Activated CD4-positive, alpha-beta T cell treated with anti-CD3 and anti-CD28 coated beads, Interleukin-2, amount 10 ng/mL, durations not matched to agents 24 days and 14 days (primary cell): ENCODE measurements at places on chromosomes 3 and 15.
A peak's percentile ranks its signal among the peaks of the same experiment; 100 is the strongest.

GRCh38 chr3:152402695-152403451 lies 134.1 kb downstream of the MBNL1 start:
- DNase-seq, result no peak

GRCh38 chr3:164864454-164864853 lies 213.8 kb downstream of the SI start:
- no peak for DNase-seq

DNA sequence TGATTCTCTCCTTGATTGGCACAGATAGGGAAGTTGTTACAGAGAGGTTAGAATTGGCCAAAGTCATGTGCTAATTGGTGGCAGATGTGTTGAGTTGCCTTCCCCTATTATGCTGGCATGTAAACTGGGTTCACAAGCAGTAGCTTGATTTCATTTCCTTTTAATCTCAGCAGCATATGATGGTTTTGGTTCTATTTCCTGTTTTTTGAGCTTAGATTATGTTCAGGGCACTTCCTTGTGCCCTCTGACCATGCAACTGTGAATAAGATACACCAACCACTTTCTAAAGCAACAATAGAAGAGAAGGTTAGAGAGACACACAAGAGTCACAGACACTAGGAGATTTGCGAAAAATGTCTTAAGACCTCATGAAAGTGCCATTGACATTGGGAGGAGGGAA lies 16.5 kb downstream of the HPS3 start:
- no peak for DNase-seq

GRCh38 chr3:27596334-27596841 lies 112.2 kb upstream of the SLC4A7 start:
- DNase-seq, result no peak

DNA sequence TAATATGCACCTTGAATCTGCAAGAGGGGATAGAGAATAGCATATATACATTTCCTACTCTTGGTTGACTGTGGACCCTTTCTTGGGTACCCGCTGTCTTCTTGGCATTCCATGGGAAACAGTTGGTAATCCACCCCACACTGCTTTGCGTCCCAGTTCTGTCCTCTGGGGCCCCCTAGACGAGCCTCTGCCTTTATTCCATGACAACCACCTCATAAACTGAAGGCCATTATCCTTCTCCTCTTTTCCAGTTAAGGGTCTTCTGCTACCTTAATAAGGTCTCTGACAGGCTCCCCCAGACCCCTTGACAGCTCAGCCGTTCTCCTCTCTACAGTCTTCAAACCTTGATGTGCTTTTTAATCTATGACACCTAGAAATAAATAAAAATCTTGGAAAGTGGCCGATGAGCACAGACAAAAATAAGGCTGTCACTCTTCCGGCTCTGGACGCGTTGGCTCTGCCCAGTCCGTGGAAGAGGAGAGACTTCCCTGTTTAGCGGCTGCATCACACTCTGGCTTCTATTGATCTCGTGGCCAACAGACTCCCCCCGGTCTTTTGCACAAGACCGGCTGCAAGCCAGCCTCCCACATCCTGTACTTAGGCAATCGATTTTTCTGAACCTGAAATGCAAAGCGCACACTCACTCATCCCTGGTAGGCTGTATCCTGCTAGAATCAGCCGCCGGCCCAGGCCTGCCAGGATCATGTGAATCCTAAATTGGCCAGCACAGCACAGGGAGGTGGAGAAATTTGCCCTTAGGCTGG lies 251.0 kb upstream of the TLE3 start:
- no peak for DNase-seq

DNA sequence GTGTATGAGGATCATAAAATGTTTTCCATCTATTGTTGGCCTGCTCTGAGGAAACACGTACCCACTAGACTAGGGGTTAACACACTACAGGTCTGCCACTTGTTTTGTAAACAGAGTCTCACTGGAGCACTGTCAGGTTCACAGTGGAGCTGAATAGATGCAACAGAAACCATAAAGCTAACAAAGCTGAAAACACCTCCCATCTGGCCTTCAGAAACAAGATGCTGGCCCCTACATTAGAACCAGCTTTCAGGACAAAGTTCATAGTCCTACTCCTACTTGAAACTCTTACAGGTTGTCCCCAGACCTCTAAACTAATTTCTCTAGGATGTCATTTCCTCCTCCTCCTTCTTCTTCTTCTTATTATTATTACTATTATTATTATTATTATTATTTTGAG lies 42.3 kb downstream of the SNX4 start:
- peak; percentile 35 for DNase-seq

DNA sequence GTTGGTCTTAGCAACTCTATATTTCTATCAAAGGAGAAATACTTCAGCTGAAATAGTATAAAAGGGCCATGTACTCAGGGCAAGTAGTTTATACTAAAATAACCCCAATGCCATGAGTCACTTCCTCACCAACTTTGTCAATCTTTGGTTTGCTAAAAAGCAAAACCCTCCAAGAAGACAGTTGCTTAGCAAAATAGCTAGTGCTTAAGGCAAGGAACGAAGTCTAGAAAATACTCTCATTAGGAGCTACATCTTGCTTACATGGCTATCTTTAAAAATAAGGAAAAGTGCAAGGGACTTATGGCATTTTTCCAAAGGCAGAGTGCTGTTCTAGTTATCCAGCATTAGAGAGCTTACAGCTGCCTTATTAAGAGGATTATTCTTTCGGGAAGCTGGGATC lies 28.4 kb downstream of the P3H2 start:
- DNase-seq, result no peak

GRCh38 chr3:67653425-67654098 lies 850 bp downstream of the SUCLG2 start:
- DNase-seq, result no peak

GRCh38 chr3:152278756-152279427 lies 10.2 kb downstream of the MBNL1 start:
- DNase-seq, result peak; percentile 56

DNA sequence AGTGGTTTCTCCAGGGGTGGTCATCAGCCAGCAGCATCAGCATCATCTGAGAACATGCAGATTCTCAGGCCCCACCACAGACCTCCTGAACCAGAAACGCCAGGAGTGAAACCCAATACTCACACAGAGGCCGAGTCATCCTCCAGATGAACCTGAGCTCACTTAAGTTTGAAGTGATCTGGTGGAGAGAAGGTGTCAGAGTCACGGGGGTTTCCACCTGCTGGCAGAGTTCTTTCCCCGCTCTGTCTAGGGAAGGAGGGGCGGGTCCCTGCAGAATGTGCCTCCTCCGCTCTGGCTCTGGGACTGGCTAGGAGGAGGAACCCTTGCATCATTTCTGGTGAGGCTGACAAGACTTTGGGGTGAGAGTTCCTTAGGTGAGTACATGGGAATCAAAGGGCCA lies 13.3 kb upstream of the KIF23 start:
- DNase-seq, result no peak

GRCh38 chr3:45673273-45673672 lies 15.9 kb upstream of the SACM1L start:
- DNase-seq, result no peak

- no peak for DNase-seq
Measured at GRCh38 chr3:173849489-173849888, 451.9 kb downstream of the NLGN1 start.

GRCh38 chr15:29666241-29666640 lies 156.0 kb downstream of the TJP1 start:
- no peak for DNase-seq

DNA sequence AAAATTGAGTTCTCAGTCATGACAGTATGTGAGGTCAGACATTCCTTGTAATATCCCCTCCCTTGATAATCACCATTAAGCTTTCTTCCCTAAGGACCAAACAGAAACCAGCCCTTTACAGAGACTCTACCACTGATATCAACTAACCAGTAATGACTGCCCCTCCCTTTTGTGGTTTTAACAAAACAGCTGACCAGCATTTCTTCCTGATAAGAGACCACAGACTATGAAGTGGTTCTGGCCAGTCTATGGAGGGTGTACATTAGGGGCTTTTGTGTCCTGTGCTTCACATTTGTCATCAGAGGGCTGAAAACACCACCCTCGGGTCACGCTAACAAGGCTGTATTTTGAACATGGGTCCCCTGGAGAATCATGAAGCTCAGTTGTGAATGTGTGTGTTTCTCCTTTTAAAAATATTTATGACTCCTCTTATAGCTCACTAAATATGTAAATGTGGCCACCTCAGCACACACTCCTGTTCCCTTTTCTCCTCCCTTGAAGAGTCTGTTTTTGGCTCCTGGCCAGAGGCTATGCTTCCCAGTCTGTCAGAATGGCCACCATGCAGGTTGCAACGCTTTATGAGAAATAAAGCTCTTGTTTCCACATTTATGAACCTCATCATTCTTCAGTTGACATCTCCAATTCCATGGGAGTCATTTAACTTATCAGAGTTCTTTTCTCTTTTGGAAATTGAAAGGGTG lies 239.3 kb downstream of the CPNE4 start:
- DNase-seq, result no peak

DNA sequence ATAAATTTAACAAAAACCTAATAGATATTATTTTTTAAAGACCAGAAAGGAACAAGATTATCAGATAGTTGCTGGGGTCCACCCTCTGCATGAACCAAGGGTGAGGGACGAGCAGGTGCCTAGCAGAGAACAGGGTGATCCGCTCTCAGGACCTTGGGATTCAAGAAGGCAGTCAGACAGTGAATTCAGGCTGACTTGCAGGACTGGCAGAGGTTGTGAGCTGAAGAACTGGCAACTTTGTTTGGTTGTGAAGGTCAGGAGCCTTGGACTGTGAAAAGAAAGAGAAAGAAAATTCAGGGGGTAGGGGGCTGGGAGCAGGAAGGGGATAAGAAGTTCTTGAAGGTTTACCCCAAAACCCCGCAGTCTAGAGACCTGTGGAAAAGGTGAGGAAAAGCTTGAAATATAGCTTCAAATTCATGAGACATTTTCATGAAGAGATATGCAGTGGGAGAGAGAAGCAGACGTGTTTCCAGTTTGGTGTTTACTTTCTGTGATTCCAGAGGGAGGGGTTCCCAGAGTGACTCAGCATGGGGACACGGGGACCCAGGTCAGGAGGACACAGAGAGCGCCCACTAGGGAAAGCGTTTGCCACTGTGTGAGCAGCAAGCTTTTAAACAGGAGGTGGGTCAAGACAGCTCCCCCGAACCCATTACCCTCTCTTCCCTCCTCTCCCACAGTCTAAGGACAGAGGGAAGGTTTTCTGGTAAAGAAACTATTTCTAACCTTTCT lies 217.2 kb upstream of the UMPS start:
- no peak for DNase-seq

DNA sequence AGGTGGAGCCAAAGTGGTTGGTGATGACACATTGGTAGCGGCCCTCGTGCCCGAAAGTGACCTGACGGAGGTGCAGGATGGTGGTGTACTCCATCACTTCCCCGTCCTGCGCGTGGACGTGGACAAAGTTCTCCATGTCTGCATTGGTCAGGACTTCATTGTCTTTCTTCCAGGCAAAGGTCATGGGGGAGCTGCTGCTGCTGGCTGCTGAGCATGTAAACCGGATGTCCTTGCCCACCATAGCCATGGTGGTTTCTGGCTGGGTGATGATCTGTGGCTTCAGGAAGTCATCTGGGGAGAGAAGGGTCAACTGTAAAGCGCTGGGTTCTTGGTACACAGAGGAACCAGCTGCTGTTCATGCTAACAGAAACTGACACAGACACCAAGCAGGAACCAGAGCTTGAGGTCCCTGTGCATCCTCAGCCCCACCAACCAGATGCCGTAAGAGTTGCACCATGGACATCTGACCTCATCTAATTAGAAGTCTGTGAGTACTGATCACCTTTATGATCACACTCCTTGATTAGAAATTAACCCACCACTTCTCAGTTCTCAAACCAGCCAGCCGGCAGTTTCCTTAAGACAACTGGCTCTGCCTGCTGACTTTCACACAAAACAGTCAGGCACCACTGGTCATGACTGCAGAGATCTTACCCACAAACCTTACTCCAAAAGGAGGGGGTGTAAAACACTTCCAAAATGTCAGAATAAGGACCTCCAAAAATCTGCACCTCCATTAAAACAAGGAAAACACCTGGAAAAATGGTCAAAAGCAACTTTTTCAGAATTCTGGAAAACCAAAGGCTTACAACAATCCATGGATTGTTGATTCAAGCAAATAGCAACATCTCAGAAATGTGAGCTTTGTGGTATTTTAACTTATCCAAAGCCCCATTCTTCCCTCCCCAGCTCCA lies 114.6 kb downstream of the LRIG1 start:
- DNase-seq, result no peak

GRCh38 chr15:32859251-32859650 lies 141.4 kb downstream of the GREM1 start:
- DNase-seq, result no peak

DNA sequence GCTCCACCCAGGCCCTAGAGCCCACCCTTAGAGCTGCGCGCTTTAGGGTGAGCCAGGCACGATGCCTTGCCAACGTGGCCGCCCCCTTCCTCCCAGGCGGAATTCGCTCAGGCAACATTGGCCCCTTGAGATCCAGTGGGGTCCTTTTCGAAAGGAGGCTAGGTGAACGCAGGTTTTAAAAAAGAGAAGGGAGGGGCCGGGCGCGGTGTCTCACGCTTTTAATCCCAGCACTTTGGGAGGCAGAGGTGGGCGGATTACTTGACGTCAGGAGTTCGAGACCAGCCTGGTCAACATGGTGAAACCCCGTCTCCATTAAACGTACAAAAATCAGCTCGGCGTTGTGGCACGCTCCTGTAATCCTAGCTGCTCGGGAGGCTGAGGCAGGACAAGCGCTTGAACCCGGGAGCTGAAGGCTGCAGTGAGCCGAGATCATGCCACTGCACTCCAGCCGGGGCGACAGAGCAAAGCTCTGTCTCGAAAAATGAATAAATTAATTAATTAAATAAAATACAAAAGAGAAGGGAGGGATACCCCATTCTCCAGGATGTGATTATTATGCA lies 984 bp upstream of the RPP25 start:
- no peak for DNase-seq

- DNase-seq, result no peak
Measured at GRCh38 chr15:77909182-77909940, 168.2 kb downstream of the TBC1D2B start.

DNA sequence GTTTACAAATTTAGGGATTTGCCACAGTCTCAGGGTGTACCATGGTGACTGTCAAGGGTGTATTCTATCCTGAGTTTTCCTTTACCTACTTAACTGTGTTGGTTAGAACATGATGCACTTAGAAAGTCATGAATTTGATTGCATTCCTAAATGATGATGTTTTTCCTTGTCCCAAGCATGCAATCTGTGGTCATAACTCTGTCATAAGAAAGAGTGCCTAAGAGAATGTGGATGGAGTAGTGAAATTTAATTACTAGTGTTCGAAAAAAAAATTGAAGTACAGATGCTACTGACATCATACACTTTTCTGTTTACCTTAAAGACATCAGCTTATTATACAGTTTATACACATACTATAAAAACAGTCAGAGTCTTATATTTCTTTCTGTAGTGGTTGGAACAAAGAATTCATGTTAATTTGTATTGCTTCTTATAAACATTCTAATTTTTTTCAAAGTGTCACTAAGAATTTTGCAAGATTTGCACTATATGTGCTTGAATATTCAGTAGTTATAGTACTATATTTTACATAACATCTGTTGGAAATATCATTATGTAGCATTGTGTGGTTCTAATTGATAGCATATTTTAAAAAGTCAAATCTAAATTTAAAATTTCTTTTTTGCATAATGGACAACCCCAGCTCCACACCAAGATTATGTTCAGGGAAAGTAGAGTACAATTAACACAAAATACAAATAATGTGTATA lies 231.3 kb upstream of the KCNMB2 start:
- DNase-seq, result no peak

GRCh38 chr3:155233213-155233612 lies 60.3 kb downstream of the STRIT1 start:
- DNase-seq, result no peak

- no peak for DNase-seq
Measured at GRCh38 chr3:170352936-170353335, 4.6 kb upstream of the SKIL start.

- no peak for DNase-seq
Measured at GRCh38 chr15:64807751-64808222, 17.7 kb downstream of the PIF1 start.
